ENCODE measurements at places on chromosomes 3 and 15. TPM values are rescaled to one million over a fixed set of nuclear protein-coding genes. Genes with fewer than 3 reads are reported as not detected.

- no peaks in the 10 kb centered on the region for H3K36me3 ChIP-seq
- DNase-seq: no peak
- H3K27me3 ChIP-seq: no peaks in the 10 kb centered on the region
- no peak overlapping the region for H3K4me3 ChIP-seq
Measured at GRCh38 chr3:128709506-128710210, 16.3 kb upstream of the RAB7A start.

SLC38A3 gene
- not detected for total RNA-seq

DNA sequence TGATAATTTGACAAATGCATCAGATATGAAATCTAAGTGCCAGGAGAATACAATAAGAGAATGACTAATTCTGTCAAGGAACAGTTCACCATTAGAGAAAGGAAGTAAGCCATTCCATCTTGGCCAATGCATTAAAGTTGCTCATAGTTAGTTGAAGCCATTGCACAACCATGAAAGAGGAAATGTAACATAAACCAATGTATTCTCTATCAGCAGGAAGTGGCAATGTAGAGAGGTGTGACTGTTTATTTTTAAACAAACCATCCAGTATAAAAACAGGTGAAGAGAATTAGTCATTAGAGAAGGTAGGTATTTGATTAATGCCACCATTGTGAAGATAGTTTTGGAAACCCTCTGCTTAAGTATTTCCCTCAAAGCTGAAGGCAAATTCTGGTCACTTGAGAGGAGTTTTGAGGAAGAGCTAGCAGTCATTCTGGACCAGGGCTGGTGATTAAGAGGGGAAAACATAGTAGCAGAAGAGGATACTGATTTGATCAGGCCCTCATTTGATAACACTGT is 10.7 kb upstream of the ANXA2 start:
- no peaks in the 10 kb centered on the region for H3K27me3 ChIP-seq
- H3K27ac ChIP-seq: no peak overlapping the region
- H3K4me1 ChIP-seq: peaks cover 18% of the 10 kb centered on the region
- no peak overlapping the region for H3K4me3 ChIP-seq
- peak; percentile 35 for DNase-seq

- no peak for DNase-seq
- H3K36me3 ChIP-seq: peaks cover 6% of the 10 kb centered on the region
- no peak overlapping the region for H3K4me3 ChIP-seq
- no peaks in the 10 kb centered on the region for H3K27me3 ChIP-seq
- H3K4me1 ChIP-seq: peaks cover 61% of the 10 kb centered on the region
- H3K27ac ChIP-seq: peak overlapping the region; percentile 65
Measured at GRCh38 chr3:52313188-52313773, 2.8 kb upstream of the DNAH1 start.

DNA sequence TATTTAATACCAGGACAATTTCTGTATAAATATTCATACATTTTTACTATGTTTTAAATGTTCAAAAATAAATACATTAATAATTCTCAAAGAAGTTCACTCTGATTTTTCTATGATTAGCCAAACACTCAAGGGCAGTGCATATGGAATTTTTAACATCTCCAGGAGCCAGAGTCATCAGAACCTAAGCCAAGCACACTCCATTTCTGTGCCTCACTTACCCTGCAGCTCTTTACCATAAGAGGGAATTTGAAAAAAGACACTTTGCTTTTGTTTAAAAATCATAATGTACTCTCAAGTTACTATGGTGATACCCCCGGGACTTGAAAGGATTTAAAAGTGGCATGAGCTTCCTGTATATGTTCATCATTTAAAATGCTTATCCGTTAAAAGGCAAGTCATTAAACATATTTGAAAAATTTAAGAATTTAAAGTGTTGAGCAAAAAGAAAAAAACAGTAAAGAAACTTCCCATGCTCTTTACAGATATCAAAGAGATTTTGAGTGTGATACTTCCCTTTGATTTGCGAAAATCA is 747.4 kb upstream of the NECTIN3 start:
- no peaks in the 10 kb centered on the region for H3K27me3 ChIP-seq
- no peak for DNase-seq
- no peaks in the 10 kb centered on the region for H3K4me1 ChIP-seq
- H3K36me3 ChIP-seq: no peaks in the 10 kb centered on the region
- H3K4me3 ChIP-seq: no peak overlapping the region

CLDN16 gene
- total RNA-seq: not detected

CCR9 gene
- total RNA-seq: 0.76 TPM

- no peak overlapping the region for H3K27ac ChIP-seq
- no peaks in the 10 kb centered on the region for H3K36me3 ChIP-seq
Measured at GRCh38 chr3:54967731-54968161, 39.9 kb upstream of the LRTM1 start.

NRG4 gene
- total RNA-seq: not detected

CTDSPL gene
- not detected for total RNA-seq

DNA sequence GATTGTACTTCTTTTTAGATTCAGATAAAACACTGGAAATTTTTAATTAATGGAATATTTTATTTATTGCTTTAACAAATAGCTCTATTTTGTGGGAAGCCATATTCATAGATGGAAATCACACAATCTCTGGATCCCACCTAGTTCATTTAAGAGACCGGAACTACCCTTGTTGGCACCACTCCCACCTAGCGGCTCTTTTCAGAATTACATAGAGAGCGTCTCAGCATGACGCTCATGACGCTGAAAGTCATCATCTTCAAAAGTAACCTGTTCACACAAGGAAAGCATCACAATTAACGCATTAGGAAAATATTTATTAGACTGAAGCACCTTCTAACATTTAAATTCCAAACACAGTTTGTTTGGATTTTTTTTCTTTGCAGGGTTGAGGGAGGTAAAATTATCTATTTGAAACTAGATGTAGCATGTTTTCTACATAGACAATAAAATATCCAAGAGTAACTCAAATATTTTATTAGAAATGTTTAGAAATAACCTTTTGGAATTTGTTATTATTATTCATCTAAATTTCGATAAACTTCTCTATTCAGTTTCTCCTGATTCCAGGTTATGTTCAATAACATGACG is 214.9 kb upstream of the ARRDC4 start:
- H3K4me3 ChIP-seq: no peak overlapping the region
- H3K4me1 ChIP-seq: no peaks in the 10 kb centered on the region
- peak; percentile 4 for DNase-seq
- H3K27me3 ChIP-seq: no peaks in the 10 kb centered on the region

DNA sequence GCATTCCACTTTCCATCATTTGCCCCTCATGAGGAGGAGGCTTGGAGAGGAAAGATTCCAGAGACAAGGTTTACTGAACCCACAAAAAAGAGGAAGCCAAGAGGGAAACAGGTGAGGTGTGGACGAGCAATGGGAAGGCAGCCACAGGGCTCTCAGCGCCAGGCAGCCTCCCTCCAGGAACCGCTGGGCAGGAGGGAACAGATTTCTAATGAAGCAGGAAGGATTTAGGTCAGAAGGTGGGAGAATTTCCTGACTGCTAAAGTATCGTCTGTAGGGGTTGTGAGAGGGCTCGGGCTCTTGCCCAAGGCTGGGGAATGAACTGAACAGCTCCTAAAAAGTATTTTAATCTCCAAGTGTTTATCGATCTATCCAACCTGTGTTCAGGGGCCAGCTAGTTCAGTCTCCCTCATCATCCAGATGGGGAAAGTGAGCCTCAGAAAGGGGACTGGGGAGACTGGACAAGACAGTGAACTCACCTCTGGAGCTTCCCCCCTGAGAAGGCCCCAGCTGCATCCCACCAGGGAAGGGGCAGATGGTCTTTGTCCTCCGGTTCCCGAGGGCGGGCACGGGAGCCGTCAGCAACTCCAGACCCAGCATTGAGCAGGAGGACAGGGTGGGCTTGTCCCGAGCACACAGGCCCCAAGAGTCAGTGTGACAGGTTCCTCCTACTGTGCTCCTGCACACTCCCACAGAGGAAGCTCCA is 10.5 kb downstream of the LOXL1 start:
- no peak overlapping the region for H3K4me3 ChIP-seq
- no peak for DNase-seq
- no peak overlapping the region for H3K27ac ChIP-seq
- H3K27me3 ChIP-seq: no peaks in the 10 kb centered on the region

SERINC4 gene
- total RNA-seq: 0.32 TPM

DNA sequence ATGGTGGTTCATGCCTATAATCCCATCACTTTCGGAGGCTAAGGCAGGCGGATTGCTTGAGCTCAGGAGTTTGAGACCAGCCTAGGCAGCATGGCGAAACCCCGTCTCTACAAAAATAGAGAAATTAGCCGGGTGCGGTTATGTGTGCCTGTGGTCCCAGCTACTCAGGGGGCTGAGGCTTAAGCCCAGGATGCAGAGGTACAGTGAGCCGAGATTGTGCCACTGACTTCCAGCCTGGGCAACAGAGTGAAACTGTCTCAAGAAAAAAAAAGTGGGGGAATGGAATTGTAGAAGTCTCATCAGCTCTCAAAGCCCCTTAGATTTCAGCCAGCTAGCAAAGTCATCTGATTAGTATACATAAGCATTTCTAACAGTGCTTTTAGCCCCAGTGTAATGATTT is 33.2 kb downstream of the TIPARP start:
- no peak for DNase-seq
- H3K27me3 ChIP-seq: no peaks in the 10 kb centered on the region
- peaks cover 13% of the 10 kb centered on the region for H3K4me1 ChIP-seq
- no peak overlapping the region for H3K4me3 ChIP-seq
- H3K27ac ChIP-seq: no peak overlapping the region

- peaks cover 6% of the 10 kb centered on the region for H3K36me3 ChIP-seq
- peak overlapping the region; percentile 99 for H3K27ac ChIP-seq
- H3K27me3 ChIP-seq: no peaks in the 10 kb centered on the region
Measured at GRCh38 chr15:52567871-52568600, 794 bp downstream of the ARPP19 start.

GRCh38 chr3:11154036-11154952 is at the start of gene HRH1:
Gene HRH1, plus strand, starts transcription at chr3:11154493. Its CDS starts 104,545 bp downstream, at chr3:11259038.
- H3K4me3 ChIP-seq: peak within 1 kb of the TSS; percentile 35
- peaks cover 20% of the 10 kb centered on the region for H3K4me1 ChIP-seq
- DNase-seq: peak; percentile 23
- H3K27ac ChIP-seq: no peak within 1 kb of the TSS

DNA sequence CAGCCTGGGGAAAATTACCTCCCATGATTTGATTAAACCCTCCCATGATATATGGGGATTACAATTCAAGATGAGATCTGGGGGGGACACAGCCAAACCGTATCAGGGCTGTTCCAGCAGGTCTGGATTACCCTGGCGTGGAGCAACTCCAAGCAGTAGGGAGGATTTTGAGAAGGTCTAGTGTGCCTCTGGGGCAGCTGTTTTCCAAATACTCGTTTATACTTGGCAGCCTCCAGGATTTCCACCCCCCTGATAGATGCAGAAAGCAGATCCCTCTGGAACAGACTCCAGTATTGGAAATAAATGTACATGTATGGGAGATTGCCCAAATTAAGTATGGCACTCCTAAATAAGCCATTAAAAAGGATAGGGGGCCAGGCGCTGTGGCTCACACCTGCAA is 7.7 kb upstream of the IRAK2 start:
- H3K36me3 ChIP-seq: peaks cover 12% of the 10 kb centered on the region
- no peak overlapping the region for H3K27ac ChIP-seq
- no peaks in the 10 kb centered on the region for H3K27me3 ChIP-seq
- H3K4me3 ChIP-seq: no peak overlapping the region
- no peak for DNase-seq
- no peaks in the 10 kb centered on the region for H3K4me1 ChIP-seq

- peak overlapping the region; percentile 25 for H3K27ac ChIP-seq
- H3K4me3 ChIP-seq: no peak overlapping the region
- H3K36me3 ChIP-seq: peaks cover 62% of the 10 kb centered on the region
Measured at GRCh38 chr3:112482675-112483074, 16.6 kb downstream of the BTLA start.

CILP gene
- 0.36 TPM for total RNA-seq

LSM3 gene
- 10.0 TPM for total RNA-seq

GRCh38 chr15:80201256-80202015 is 48.6 kb downstream of the FAH start:
- DNase-seq: no peak
- H3K36me3 ChIP-seq: no peaks in the 10 kb centered on the region
- H3K4me3 ChIP-seq: no peak overlapping the region
- no peaks in the 10 kb centered on the region for H3K27me3 ChIP-seq
- H3K27ac ChIP-seq: no peak overlapping the region

DNA sequence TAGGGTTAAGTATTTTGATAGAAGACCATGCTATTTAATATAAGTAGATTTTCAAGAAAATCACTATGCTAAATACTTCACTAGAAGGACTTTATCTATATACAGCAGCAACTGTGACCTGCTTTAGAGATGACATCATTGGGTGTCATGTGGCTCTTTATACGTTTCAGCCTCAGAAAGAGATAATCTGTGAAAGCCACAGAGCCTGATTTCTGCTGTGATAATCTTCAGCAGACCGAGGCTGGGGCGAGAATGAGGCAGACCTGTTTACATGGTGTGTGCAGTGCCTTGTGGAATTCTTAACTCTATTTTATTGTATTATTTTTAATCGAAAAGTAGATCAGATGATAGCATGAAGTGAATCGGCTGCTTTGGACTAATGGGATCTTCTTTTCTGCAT is 471.2 kb downstream of the MFSD1 start:
- H3K27ac ChIP-seq: no peak overlapping the region
- no peaks in the 10 kb centered on the region for H3K4me1 ChIP-seq
- no peaks in the 10 kb centered on the region for H3K27me3 ChIP-seq
- no peaks in the 10 kb centered on the region for H3K36me3 ChIP-seq
- DNase-seq: no peak
- no peak overlapping the region for H3K4me3 ChIP-seq

GRCh38 chr3:177065285-177066033 is 131.8 kb downstream of the TBL1XR1 start:
- H3K36me3 ChIP-seq: no peaks in the 10 kb centered on the region
- DNase-seq: no peak
- peaks cover 9% of the 10 kb centered on the region for H3K4me1 ChIP-seq

SLC28A2 gene
- total RNA-seq: not detected
